ENCODE measurements at places on chromosomes 1 and 21.

GRCh38 chr1:187877220-187877619 is 1048.5 kb downstream of the PLA2G4A start:
- DNase-seq = no peak

DNA sequence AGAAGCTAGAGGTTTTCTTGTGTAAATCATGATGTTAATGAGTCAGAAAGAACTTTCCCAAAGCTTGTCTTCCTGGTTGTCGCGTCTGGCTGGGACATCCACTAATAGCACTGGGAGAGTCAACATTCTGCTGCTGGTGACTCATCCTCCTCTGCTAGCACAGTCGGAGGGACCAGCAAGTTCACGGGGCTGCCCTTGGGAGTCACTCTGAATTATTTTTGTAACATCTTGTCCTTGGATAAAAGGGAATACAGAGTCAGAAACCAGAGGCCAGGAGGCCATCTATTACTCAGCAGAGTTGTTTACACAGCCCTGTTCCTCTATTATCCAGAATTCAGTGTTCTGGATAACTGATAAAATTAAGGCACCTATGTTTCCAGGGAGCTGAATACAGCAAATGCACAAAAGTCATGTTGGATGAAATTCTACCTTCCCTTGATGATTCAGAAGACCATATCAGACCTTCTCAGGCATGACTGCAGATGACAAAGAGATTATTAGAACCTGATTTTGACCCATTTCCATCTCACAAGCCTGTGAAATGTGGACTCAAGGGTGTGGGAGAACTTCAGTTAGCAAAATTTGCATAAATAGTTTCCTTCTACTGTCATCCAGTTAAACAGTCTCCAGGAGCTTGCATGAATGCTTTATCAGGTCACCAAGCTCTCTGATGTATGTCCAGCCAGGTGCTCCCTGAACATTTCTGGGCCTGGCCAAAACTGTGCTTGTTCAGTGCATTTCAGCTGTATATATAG is 68.1 kb downstream of the JAK1 start:
- peak; percentile 96 for DNase-seq

GRCh38 chr1:30764939-30765555 is 7.5 kb upstream of the LAPTM5 start:
- DNase-seq = no peak

- DNase-seq = no peak
Measured at GRCh38 chr1:218503102-218503501, 158.0 kb downstream of the TGFB2 start.

DNA sequence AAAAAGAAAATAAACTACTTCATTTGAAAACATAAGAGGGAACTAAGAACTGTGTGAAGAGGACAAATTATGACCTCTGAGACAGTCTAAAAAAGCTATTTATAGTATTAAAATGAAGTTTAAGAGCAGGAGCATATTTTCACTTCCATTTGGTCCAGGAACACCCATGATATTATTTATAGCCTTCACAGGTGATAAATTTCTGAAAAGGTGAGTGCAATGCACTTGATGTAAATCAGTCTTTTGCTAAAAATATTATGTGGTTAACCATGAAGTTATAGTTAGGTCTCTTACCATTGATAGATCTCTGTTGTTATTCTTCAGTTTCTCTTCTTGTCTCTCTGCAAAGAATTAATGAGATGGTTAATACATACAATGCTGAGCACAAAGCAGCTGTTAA is 14.7 kb downstream of the TMCO1 start:
- no peak for DNase-seq

- DNase-seq = peak; percentile 63
Measured at GRCh38 chr1:47797575-47797974, 199.6 kb downstream of the TRABD2B start.

DNA sequence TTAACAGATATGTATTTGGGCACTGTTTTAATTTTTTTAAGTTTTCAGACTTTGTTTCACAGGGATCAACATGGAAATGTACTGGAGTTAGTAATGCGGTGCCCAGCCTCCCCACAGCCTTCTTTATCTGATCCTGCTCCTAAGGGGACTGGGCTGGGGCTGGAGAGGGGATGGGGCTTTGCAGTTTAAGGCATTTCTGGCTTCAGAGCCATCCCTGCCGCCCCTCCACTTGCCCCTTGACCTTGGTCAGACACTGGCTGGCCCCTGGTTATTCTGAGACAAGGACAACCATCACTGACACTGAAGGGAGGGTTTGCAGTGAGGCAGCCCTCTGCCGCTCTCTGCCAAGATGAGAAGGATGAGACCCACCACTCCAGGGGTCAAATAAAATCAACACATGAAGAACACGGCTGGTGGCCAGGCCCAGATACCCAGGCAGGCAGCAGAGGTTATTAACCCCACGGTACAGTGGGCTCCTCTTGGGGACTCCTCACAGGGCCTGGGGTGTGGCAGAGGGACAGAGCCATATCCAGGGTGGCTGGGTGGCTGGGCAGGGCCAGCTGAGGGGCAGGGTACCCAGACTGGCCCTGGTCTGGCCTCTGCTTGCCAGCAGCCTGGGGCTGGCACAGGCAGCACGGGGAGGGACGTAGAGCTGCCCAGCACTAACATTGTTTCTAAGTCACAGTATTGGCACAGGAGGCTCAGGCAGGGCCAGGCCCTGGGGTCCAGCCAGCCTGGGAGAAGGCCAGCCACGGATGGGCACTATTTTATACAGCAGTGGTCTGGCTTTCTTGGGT is 7.2 kb upstream of the UBE2U start:
- DNase-seq = no peak

DNA sequence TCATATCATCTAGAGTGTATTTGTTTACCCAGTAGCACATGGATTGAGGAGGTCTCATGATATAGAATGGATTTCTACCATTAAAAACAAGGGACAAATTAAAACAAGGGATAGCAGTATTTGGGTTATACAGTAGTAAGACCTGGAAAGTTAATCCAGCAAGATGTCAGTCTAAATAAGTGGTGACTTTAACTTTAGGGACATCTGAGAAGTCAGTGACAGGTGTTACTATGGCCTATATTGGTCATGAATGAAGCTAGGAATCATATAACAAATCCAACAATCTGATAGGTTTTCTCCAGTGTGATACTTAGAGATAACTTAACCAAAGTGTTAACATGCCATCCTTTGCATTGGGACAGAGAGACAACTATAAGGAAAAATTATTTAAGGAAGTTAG is 42.7 kb upstream of the DHCR24 start:
- no peak for DNase-seq

DNA sequence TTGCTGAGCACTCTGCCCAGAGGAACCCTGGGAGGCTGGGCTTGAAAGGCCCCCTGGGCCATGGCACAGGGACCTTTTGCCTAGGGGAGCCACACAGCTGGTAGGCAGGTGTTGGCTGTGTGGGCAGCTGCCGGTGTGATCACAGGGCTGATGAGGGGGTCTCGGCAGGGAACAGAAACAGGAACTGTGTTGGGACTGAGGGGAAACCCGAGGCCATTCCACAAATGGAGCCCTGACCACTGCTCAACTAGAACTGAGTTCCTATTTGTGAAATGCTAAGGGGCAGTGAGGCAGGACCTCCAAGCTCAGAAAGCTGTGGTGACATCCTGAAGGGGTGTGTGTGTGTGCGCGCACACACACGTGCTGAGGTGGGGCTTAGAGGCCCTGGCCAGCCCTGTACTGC is 6.4 kb upstream of the THEM5 start:
- no peak for DNase-seq

DNA sequence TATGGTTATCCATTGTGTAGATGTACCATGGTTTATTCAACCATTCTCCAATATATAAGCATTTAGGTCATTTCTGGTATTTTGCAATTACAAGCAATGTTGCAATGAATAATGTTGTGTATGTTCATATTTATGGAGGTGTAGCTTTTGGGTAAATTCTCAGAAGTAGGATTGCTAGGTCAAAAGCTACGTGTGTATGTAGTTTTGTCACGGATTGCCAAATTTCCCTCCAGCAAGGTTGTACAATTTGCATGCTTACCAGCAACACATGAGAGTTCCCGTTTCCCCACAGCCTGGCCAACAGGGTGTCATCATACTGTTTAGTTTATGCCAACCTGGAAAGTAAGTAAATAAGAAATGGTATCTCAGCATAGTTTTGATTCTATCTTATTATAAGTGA is 36.3 kb downstream of the IGSF5 start:
- DNase-seq = no peak

- peak; percentile 98 for DNase-seq
Measured at GRCh38 chr1:156114101-156114918, at the start of gene LMNA. LMNA (plus strand) TSS chr1:156114711; CDS start chr1:156114919, 208 bp downstream.

DNA sequence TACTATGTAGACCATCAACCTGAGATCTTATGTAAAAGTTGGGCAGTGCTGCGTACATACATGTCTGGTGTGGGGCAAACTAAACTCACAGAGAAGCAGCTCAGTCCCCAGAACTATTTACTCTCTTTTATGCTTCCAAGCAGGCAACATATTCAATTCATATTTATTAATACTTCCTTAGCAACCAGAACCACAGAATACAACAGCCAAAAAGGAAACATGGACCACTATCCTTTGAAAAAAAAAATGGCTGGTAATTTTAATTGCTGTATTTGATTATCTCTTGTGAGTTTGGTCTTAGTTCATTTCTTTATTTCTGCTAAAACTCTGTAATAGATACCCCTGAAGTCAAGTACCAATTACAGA is 1.5 kb upstream of the PPP1R15B start:
- DNase-seq = no peak

DNA sequence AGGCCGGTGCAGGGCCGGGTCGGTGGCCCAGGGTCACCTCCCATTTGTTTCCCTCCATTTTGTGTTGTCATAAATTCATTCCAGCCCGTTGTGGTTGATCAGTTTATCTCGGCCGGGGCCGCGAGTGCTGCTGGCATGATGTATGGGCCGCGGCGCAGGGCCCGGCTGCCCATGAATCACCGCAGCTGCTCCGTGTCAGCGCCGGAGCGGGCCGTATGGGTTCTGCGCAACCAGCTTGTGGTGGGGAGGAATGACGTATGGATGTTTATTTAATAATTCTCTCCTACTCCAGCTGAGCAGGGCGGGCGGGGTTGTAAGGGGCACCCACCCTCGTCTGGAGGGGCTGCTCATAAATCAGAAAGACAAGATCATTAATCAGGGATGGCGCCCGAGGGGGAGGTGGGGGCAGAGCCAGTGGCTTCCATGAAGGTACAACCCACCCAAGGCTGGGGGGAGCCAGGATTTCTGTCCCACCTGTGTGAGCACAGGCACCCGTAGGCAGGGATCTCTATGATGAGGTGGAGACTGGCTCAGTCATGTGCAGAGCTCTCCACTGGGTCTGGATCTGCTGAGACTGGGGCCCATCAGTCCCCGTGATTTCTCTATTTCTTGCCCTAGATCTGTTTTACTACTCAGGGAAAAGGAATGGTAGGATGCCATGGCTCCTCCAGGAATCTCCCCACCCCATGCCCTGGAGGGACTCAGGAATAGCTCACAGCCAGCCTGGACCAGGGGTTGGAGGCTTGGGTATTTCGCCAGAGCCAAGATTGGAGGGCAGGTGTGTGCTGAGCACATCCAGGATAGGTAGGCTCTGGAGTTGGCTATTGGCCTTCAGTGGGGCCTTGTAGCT is 27.8 kb downstream of the TMEM53 start:
- DNase-seq = no peak

GRCh38 chr1:74038042-74038441 is 159.9 kb downstream of the LRRIQ3 start:
- DNase-seq = no peak

DNA sequence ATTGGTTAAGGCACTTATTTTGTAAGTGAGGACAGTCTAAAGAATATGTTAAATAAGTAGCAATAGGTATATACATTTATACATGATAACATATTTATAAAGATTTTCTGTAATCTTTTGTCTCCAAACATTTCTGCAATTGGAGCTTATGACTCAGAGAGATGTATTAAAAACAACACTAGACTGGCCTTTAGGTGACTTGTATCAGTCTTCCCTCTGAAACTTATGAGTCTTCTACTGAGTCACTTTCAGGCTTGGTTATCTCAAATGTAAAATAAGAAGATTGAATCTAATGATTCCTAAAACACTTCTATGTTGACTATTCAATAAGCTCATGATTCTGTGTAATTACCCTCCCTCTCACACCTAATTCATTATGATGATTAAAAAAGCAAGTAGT is 672.6 kb upstream of the NEGR1 start:
- DNase-seq = no peak

- no peak for DNase-seq
Measured at GRCh38 chr1:3011127-3011526, 10.1 kb upstream of the ACTRT2 start.

Measured in fibroblast of skin of scalp (primary cell).